KBM-7 (cell line): ENCODE measurements at places on chromosomes 7 and 10.

DNA sequence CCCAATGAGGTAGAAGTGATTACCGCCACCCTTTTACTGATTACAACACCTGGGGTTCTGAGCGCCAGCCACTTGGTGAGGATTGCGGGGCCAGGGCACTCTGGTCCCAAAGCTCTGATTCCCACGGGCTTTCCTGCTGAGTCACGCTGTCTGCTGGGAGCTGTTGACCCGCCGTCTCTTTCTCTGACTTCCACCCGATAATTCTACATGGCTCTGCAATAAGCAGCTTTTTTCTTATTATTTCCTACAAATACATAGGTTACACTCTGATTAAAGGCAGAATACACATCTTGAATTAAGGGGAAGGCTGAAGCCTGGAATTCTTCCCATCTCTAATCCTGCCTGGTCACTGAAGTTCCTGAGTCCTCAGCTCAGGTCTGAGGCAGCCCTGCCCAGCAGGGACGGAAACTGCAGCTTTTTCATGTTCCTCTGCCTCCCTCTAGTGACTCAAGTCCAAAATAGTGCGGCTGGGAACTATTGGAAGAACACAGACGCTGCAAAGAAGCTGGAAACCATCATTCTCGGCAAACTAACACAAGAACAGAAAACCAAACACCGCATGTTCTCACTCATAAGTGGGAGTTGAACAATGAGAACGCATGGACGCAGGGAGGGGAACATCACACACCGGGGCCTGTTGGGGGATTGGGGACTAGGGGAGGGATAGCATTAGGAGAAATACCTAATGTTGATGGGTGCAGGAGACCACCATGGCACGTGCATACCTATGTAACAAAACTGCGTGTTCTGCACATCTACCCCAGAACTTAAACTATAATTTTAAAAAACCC is 178.3 kb downstream of the PRKCQ start:
- peak; percentile 84 for DNase-seq

GRCh38 chr7:80882213-80882801 is 36.5 kb downstream of the SEMA3C start:
- DNase-seq = no peak

DNA sequence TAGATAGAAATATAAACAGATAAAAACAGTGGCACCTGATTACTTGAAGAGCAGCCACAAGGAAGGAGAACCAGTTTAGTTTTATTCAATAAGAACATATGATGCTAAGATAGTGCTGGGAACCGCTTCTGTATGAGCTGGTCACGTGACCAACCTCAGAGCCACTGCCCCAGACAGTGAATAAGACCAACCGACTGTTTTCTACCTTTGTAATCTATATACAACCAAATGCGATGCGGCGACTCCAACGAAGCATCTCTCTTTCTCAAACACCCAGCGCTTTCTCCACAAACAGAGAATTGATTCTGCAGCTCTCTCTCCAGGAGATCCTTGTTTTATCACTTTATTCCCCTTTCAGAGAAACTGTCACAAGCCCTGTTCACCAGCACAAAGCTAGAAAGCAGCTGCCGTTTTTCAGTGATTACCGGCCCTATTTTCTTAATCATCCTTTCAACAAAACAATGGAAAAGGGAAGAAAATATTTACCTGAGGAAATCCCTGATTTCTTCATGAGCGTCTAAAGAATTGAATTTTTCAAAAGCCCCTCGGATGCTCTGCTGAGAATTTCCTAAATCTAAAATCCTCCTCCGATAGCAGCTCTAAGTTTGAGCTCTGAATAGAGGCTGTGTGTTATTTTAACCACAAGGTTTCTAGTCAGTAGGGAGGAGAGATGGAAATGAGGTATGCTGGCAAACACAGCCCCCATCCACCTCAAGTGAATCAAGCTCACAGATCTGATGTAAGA is 55.7 kb upstream of the JCAD start:
- no peak for DNase-seq

DNA sequence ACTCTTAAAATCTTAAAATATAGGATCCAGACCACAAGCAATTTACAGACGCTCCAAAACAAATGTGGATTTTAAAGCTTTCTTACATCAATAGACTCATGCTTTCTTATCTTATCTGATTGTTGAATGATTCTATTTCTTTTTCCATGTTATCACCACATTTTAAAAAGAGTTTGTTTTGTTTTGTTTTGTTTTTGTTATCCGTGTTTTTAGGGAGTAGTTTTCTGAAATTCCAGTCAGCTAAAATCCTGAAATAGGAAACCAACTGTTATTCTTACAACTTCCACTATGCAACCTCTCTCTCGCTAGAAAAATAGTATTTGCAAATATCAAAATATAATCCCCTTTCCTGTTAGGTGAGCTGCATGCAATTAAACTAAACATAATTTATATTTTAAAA is 251.0 kb downstream of the PCDH15 start:
- no peak for DNase-seq
